Activated CD8-positive, alpha-beta memory T cell treated with anti-CD3 and anti-CD28 coated beads for 4 hours (primary cell): ENCODE measurements at places on chromosomes 6 and 20.

DNA sequence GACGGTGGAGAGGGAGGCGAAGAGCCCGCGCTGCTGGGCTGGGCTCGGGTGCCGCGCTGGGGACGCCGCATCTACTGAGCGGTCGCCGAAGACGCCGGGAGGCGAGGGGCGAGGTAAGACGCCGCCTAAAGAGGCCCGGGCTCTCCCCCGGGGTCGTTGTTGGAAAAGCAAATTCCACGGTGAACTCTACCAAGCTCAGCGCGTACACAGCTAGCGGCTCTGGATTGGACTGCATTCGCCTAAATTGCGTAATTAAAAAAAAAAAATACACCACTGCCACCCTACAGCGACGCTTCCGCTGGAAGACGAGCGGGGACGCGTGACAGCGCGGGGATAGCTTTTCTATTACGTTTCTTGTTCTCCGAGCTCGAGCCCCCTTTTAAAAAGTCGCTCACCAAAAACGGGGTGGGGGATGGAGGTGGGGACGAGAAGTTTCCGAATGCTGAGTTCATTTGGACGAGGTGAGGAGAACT lies 92.0 kb upstream of the PRDM1 start:
- no peak for DNase-seq

GRCh38 chr20:5748246-5748645 lies 2.0 kb upstream of the SHLD1 start:
- no peak for DNase-seq

DNA sequence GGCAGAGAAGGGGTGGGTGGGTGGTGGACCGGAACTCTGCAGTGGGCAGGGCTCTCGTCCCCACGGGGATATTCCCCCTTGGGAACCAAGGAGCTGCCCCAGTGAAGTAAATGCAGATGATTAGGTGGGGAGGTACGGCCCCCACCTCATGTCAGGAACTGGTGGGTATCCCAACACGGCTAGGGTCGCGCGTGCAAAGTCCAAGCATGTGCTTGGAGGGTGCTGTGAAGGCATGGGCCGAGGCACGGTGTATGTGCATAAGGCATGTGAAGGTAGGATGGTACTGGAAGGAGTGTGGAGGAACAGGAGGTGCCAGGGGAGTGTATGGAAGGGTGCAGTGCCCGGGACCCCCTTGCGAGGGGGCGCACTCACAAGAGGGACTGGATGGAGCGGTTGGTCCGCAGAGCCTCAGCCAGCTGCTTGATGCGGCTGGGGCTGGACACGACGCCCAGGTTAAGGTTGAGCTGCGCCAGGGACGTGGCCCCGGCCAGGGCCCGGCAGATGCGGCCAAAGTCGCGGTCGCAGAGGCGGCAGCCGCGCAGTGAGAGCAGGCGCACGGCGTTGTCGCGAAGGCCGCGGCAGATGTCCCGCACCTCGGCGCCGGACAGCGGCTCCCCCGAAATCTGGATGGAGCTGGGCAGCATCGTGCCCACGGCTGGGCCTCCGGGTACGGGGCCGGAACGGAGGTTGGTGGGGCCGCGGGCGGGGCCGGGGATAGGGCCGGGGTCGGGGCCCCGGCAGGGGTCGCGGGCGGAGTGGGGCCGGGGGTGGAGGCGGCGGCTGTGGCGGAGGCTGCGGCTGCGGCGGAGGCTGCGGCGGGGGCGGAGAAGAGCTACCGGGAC lies 783 bp downstream of the LRRC73 start:
- DNase-seq = no peak

GRCh38 chr6:89965441-89966227 lies 71.4 kb downstream of the GJA10 start:
- DNase-seq = no peak

GRCh38 chr6:79801362-79801761 lies 146.0 kb downstream of the ELOVL4 start:
- DNase-seq = no peak

DNA sequence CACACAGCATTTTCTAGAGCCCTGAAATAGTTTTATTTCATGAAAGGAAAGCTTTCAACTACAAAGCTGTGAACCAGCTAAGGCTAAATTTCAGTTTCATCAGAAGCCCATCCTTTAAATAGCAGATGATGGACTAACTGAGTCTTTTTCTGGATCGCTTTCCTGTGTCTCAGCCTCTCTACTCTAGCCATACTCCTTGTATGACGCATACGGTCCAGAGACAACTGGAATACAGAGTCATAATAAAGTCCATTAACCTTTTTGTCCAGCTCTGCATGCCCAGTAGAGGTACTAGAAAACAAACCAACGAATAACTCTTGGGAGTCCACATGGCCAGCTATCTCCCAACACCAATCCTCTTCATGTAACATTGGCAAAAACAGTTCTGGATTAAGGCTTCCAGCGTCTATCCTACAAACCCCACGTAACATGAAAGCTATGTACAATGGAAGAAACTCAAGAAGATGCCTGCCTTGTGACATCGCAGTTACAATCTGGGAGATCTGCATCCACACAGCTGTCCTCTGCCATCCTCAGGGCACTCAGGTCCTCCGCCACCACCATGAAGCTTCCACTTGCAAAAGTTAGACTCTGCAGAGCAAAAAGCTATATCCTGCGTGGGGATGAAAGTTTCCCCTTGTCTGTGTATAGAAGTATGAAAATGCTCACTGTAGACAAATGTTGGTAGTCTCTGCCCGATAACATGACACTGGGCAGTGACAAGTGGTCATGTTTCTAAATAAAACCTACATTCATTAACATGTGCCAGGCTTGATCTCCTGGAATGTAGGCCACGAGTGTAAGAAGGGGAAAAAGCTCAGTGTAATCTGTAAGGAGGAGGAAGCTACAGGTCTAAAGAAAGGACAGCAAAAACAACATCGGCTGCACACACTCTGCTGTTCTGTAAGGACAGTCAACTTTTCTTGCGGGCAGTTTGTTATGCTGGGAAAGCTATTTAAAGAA lies 360.4 kb downstream of the ESR1 start:
- DNase-seq = no peak

DNA sequence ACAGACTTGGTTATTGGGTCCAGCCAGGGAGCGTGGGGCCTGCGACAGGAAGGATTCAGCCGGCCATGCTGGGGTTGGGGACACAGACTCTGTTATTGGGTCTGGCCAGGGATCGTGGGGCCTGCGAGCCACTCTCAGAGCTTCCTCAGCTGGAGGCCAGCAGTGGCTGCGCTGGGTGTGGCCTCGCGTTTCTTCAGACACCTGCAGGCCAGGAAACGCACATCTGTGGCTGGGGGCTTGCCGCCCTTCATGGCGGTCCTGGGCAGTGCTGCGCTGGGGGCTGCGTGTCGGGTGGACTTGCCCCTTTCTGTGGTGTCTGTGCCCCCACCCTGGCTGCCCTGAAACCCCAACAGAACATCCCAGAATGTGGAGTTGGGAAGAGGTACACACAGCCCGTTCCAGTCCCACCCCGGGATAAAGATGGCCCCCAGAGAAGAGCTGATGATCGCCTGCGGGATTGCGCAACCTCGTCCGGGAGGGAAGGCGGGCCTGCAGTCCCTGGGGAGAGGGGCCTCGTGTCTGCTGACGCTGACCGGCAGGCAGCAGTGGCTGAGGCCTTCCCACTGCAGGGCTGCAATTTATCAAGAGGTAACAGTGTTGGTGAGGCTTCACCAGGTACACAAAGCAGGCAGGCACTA lies 16.9 kb upstream of the MTG2 start:
- DNase-seq = no peak

- DNase-seq = no peak
Measured at GRCh38 chr6:12324748-12325147, 34.6 kb downstream of the EDN1 start.

DNA sequence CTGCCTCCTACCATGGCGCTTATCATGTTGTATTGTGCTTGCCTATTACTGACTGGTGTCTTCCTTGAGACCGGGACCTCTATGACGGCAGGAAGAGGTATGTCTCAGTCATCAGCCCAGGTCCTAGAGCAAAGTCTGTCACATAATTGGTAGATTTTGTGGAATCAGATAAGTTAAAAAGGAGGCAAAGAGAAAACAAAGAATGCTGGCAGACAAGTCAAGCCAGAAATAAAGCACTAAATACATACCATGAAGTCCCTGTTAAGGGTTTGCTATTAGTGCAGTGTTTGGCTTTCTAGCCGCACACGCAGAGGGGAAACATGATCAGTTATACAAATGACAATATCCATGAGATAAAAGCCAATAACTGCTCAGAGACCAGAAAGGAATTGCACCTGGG lies 6.0 kb downstream of the TOMM34 start:
- DNase-seq = no peak

DNA sequence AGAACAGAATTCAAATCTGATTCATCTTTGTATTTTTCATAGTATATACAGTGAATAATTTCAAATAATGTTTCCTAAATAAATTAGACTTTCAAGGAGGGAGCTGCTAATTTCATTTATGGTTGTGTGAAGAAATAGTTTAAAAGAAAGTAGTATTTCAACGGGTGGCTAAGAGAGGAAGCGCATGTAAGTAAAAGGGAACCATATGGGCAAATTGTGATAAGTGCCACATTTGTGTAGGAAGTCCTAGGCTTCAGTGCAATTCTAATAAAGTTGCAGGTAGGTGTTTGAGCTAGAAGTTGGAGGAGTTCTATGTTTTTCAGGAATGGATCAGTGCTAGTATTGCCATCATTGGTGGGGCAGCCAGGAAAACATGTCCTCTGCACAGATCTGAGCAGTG lies 178.8 kb upstream of the PRDM1 start:
- no peak for DNase-seq

- no peak for DNase-seq
Measured at GRCh38 chr20:14553774-14554534, 216.5 kb upstream of the FLRT3 start.

GRCh38 chr6:2535506-2535905 lies 215.2 kb downstream of the MYLK4 start:
- DNase-seq = no peak

- no peak for DNase-seq
Measured at GRCh38 chr6:152399399-152399798, 237.8 kb downstream of the SYNE1 start.

DNA sequence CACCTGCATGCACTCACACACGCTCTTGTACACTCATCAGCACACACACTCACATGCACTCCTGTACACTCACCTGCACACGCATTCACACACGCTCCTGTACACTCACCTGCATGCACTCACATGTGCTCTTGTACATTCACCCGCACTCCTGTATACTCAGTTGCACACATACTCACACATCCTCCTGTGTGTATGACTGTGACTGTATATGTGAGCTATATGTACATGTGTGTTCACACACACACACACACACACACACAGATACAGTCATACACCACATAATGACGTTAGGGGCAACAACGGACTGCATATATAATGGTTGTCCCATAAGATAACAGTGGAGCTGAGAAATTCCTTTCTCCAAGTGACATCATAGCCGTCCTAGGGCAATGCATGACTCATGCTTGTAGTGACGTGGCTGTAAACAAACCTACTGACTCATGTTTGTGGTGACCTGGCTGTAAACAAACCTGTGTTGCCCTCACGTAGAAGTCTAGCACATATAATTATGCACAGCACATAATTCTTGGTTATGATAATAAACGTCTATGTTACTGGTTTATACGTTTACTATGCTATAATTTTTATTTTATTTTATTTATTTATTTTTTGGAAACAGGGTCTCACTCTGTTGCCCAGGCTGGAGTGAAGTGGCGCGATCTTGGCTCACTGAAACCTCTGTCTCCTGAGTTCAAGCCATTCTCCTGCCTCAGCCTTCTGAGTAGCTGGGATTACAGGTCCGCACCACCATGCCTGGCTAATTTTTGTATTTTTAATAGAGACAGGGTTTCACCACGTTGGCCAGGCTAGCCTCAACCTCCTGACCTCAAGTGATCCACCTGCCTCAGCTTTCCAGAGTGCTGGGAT lies 22.8 kb upstream of the TAF4 start:
- no peak for DNase-seq

DNA sequence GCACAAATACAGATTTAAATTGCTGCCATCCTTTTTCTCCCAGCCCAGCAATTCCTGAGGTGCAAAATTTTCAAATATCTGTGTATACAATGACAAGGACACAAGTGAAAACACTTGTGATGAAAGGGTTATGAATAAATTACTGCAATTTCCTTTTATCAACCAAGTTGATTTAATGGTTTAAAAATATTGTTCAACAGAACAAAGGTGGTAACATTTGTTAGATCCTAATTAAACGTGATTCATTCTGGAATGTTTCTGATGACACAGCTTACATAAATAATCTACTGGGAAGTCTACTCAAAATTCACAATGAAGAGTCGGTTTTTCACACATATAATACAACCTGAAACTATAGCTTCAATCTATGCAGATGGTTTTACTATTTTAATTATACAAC lies 17.1 kb downstream of the B4GALT5 start:
- no peak for DNase-seq

DNA sequence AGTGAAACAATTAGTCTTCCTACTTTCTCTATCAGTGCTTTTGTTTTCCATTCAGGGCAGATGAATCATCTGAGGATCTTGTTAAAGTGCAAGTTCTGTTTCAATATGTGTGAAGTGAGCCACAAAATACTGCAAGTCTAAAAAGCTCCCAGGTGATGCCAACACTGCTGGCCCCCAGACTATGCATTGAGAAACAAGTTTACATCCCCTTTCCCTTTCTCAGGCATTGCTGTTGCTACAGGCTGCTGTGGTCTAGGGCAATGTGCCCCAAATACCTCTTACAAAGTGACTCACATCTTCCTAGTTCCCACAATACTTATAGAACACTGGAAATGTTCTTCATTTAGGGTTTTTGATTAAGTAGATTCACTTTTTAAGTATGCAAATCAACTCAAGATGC lies 31.8 kb downstream of the ABRACL start:
- DNase-seq = no peak

GRCh38 chr20:35792740-35793139 lies 20.9 kb downstream of the PHF20 start:
- DNase-seq = no peak

GRCh38 chr20:61846741-61847419 lies 218.8 kb downstream of the TAF4 start:
- DNase-seq = no peak

DNA sequence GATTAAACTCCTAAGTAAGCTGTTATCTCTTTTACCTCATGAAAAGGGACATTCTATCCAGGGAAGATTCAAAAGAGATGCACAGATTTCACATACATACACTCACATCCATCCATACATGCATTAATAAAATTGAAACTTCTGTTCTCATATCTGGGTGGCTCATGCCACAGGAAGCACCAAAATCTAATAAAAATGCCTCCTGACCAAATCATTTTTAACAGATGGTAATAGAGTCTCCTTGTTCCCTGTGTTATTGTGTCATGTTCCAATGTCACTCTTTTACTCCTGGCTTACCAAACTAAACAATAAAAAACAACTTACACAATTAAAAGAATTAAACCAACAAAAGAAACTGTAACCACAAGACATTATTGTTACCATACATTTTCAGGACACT lies 742.1 kb upstream of the MANEA start:
- no peak for DNase-seq
